Activated T-cell treated with anti-CD3 and anti-CD28 coated beads, Interleukin-2, amount 50 U/mL, for 48 hours (primary cell): ENCODE measurements at places on chromosomes 11 and 22.

GRCh38 chr11:111206472-111206871 is 39.1 kb upstream of the POU2AF2 start:
- no peak for DNase-seq

- DNase-seq, result no peak
Observed at GRCh38 chr11:115104851-115105453, 399.3 kb downstream of the CADM1 start.

GRCh38 chr22:46058091-46058420 is 81.1 kb upstream of the WNT7B start:
- no peak for DNase-seq

- DNase-seq, result no peak
Observed at GRCh38 chr22:18075720-18076497, 1.9 kb upstream of the PEX26 start.

DNA sequence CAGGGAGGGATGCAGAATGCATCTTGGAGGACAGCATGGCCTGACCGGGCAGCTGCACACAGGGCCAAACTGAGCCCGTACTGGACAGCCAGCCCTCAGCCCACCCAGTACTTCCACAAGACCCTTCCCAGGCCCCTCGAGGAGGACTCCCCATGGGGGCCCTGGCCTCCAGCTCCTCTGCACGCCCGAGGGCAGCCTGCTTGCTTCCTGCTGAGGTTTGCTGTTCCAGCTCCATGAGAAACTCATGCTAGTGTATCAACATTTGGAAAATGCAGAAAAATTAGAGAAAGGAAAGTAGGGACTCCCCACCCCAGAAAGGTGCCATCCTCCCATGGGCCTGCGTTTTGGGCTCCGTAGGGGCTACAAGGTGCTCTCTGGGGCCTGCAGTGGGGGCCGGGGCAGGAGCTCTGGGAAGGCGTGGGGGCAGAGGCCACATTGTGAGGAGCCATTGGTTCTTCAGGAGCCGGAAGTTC is 21.3 kb upstream of the CCDC188 start:
- no peak for DNase-seq

GRCh38 chr11:128860571-128861361 is 6.3 kb downstream of the KCNJ1 start:
- peak; percentile 15 for DNase-seq

DNA sequence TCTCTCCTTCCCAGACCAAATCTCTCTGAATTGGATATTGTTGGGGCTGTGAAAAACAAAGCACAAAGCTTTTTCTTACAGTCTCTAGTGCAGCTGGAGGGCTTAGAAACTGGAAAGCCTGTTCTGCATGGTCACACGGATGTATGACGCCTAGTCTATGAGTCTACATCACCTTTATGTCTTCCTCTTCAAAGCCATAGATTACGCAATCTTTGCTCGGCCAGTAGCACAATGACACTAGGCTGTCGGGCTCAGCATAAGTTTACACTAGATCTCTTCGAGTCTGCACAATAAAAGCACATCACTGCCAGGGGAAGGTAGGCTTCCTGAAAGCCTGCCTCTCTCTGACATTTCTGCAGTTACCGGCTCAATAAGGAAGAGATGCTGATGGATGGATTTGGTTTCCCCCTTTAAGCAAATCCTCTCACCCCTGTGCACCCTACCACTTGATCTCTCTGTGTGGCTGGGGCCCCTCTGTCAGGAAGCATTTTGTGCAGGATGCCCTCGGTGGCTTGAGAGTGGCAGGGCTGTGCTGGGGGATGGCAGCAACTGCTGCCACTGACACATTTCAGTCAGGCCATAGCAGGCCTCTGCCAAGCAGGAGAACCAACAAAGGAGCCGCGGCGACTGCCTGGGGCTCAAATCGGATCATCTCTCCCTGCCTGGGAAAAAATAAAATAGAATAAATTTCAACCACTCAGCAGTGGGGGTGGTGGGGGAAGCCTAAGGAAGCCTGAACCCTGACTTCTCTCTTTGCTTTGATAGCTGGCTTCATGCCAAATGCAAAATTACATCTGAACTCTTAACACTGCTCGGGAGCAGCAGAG is 1272.8 kb downstream of the LRRC4C start:
- DNase-seq, result no peak

- no peak for DNase-seq
Observed at GRCh38 chr11:69630017-69630416, 10.9 kb upstream of the CCND1 start.

DNA sequence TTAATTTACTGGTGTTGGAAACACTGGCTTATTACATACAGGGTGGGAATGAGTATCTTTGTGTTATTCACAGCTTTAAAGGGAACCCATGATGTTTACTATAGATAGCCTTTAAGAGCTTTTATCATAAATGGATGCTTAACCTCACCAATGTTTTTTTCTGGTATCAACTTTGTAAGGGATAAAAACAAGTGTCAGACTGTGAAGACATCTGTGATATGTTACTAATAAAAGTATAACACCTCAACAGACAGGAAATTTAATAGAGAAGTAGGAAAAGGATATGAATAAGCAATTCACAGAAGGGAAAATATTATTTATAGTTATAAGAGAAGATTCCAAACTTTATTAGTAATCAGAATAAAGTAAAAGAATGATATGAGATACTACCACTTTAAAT is 46.3 kb downstream of the ACAT1 start:
- DNase-seq, result no peak

- DNase-seq, result no peak
Observed at GRCh38 chr11:35235498-35235897, 96.5 kb downstream of the CD44 start.

DNA sequence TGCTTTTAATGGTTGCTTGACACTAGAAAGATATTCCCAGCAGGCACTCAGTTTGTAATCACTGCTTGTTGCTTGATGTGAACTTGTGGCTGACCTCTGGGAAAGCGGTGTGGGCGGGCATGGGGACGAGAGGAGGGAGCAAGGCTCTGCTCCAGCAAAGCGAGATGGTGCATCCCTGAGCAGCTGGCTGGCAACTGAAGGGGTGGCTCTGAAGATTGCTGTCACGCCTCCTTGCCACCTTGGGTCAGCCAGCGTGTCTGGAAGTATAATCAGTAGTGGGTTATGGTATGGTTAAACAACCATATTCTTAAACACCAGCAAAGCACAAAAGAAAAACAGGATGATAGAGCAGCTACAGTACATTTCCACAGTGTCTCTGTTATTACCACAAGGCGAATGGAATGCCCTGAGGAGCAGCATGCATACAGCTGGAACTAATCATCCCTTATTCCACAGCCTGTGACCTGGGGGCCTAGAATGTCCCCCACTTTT is 124.5 kb downstream of the TRIM44 start:
- no peak for DNase-seq

DNA sequence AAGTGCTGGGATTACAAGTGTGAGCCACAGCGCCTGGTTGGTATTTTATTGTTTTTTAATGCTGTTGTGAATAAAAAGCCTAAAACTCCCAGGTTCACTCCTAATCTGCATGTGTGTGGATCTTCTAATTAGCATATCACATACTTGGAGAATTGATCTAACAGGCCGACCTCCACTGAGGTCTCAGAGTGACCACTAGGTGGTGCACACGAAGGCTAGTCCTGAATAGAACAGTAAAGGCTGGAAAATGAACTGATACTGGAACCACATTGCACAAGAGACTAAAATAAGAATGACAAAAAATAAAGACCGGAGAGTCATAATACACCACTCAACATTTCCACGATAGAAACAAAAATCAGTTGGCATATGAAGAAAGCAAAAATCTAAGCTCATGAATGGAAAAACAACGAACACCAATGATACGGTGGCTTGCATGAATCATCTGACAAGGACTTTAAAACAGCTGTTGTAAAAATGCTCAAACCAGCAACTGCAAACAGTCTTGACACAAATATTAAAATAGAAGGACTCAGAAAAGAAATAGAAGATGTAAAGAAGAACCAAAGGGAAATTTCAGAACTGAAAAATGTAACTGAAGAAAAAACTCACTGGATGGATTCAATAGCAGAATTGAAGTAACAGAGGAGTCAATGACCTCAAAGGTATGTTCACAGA is 19.2 kb downstream of the PIM3 start:
- DNase-seq, result peak; percentile 70

GRCh38 chr22:26482161-26482560 is 1.4 kb downstream of the HPS4 start:
- no peak for DNase-seq

- DNase-seq, result no peak
Observed at GRCh38 chr11:63884196-63884932, 32.6 kb downstream of the RCOR2 start.

DNA sequence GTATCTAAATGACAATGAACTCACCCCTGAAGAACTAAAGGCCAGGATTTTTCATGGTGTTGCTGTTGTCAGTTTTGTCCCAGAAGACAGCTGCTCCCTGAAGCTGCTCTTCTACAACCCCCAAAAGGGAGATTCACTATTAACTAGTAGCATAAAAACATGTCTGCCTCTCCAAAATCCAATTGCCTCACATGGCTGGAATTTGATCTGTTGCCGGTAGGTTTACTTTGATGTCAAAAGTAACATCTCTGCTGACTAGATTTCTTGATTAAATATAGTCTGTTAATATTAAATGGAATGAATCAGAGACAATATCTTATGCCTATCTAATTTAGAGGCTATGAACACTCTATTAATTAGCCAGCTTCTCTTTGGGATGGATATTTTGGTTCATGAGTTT is 425.4 kb downstream of the ETS1 start:
- DNase-seq, result no peak

DNA sequence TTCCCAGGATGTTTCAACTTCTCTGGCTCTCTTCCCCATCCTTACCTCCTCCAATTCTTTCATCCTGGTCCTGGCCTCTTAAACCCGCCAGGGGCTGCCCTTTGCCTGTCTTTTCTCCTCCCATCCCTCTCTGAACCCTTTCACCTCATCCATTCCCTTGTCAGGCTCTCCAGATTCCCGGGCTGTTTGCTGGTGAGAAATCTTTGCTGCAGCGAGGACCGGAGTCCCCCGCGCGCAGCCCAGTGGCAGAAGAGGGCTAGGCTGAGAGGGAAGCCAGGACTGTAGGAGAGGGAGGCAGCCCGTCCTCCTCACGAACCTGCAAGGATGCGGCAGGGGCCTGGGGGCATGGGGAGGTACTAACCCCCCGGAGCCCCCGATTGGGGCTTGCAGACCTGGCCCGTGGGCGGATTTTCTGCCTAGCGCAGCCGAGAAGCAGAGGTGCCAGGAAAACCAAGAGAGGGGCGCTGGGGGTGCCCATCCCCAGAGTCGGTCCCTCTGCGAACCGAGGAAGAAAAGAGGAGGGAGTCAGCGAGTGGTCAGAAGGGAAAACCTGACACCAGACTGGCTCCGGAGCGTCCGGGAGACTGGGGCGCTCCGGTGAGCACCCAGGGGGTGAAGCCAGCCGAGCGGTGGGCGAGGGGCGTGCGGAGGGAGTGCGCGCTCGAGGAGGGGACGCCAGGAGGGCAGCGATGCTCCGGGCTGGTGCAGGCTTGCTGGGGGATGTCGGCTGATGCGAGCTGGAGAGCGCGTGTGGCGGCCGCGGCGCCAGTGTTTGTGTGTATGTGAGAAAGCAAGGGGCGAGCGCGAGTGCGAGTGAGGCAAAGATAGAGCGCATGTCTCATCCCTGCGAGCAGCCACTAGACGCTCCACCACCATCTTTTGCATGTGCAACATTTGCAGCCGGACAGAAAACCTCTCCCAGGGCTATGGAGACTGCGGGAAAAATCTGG is at the start of gene GRIA4:
Gene GRIA4, plus strand, starts transcription at position 242 of the 950 bp plus-strand sequence. CDS start 925 bp downstream, outside the sequence.
- DNase-seq, result peak; percentile 21

DNA sequence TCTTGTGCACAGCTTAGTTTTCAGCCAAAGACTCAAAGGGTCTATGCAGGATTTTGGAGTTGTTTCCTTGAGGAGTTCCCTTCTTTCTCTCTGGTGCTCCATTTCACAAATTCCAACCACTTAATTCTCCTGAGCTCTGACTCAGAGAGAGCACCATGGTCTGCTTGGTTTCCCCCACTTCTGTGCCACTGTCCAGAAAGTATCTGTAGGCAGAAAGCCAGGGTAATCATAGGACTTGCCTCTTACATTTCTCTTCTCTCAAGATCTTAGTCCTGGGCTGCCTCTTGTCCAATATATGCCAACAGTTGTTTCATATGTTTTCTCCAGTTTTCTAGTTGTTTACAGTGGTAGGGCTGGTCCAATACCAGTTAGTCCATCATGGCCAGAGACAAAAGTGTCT is 6.4 kb upstream of the MRGPRD start:
- DNase-seq, result no peak

GRCh38 chr11:68998390-68998911 is 14.6 kb downstream of the MRGPRF start:
- DNase-seq, result no peak

DNA sequence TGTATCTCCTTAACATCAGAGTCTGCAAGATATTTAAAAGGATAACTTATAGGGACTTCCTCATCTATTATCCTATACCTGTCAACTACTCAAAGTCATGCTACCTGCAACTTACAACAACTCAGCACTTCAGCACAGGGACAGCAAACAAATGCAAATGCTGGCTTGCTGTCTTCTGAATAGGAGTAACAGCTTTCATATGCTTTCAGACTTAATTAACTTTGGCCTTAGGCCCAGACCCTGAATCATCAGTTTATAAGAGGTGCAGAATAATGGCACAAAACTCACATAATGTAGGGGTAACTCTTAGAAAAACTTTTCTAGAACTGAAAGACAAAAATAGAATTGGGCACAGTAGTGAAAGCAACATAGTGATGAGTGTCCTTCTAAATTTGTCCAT is 953.4 kb downstream of the DLG2 start:
- no peak for DNase-seq

DNA sequence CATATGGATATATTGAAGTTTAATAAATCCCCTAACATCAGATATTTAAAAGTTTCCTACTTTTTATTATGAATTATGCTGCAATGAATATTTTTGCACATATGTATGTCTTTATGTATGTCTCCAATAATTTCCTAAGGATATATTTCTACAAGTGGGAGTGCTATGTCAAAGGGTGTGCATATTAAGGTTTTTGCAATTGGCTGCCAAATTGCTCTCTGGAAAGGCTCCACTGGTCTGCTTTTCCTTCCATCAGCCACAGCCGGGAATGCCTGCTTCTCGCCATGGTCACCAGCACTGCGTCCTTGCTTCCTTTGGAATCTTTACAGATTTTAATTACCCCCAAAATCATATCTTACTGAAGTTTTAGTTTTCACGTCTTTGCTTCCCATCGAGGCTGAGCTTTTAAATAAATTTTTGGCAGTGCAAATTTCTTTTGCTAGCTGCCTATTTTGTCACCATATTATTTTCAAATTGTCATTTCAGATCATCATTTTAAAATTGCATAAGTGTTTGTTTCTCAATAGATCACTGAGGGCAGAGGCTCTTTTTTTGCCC is 221.7 kb downstream of the SNX19 start:
- DNase-seq, result no peak

- DNase-seq, result peak; percentile 54
Observed at GRCh38 chr11:67303835-67304411, 593 bp downstream of the SSH3 start.
